ENCODE measurements at places on chromosomes 3 and 15.

GRCh38 chr3:68819361-68819760 lies 113.0 kb downstream of the TAFA4 start:
- no peak for DNase-seq

DNA sequence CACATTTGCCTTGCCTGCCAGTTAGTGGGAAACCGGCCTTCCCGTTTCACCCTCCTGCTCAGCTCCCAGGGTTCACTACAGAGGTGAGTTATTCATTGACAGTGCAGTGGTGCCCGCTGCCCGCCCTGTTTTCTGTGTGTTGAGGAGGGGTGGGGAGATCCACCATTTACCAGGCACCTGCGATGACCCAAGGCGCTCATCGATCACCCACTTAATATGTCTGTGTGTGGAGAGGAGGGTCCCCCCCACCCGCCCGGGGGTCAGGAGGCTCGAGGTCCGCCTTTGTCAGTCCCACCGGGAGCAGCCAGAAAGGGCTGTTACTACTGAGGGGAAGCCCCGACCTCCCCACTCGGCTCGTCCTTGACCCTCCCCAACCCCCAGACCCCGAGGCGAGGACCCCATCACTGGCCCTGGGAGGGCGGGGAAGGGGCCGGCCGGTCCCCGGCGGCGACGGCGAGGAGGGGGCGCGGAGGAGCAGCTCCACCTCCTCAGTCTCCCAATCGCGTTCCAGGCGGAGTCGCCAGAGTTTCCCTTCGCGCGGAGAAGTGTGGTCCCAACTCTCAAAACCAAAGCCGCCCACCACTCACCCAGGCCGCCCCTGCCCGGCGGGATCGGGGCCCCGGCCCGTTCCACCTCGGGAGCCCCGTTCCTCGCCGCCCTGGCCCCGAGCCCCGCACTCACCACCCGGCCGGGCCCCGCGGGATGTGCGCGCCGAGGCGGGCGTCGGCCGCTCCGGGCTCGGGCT lies 1.1 kb downstream of the PLXNB1 start:
- DNase-seq: peak; percentile 62

- DNase-seq: no peak
Observed at GRCh38 chr15:58492661-58493397, 61.0 kb downstream of the LIPC start.

DNA sequence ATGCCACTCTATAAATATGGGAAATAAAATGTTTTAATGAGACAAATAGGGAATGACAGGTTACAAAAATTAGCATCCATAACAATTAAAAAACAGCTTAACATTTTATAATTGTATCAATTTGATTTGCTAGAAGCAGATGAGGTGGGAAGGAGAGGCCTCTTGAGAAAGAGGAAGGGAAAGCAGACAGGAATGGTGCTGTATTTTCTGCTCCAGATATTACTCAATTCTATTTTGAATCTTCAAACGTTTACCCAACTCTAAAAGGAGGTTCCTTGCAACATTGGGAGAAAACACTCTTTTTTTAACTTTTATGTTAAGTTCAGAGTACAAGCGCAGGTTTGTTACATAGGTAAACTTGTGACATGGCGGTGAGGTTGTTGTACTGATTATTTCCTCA lies 44.9 kb upstream of the ALDH1A3 start:
- no peak for DNase-seq

GRCh38 chr15:65204931-65205660 lies 6.2 kb downstream of the CILP start:
- DNase-seq: no peak

DNA sequence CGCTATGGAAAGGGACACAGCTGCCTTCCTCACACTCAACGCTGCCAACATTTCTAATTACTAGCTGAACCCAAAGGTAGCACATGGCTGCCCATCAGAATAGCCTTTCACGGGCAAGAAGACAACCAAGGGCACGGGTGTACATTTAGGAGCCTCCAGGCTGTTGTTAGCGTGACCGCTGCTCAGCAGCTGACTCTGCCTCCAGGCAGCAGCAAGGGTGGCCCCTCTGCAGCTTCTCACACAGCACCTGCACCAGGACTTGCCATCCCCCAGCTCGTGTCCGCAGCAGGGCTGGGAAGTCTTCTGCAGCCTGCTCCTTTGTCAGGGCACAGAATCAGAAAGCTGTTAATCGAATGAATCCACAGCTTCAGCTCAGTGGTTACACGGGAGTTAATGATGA lies 146.8 kb downstream of the ADAMTS17 start:
- no peak for DNase-seq

- DNase-seq: peak; percentile 6
Observed at GRCh38 chr15:31487811-31488436, 161.3 kb downstream of the KLF13 start.

- no peak for DNase-seq
Observed at GRCh38 chr3:2354702-2355101, 256.0 kb downstream of the CNTN4 start.

- no peak for DNase-seq
Observed at GRCh38 chr3:133882986-133883586, 12.6 kb downstream of the RAB6B start.

GRCh38 chr3:178754852-178755510 lies 218.7 kb downstream of the KCNMB2 start:
- DNase-seq: no peak

- DNase-seq: no peak
Observed at GRCh38 chr15:100998630-100999029, 79.5 kb downstream of the LRRK1 start.

GRCh38 chr3:33439546-33440327 lies 468 bp downstream of the UBP1 start:
- DNase-seq: peak; percentile 51

GRCh38 chr15:71730277-71731144 lies 79.8 kb upstream of the NR2E3 start:
- DNase-seq: no peak

- DNase-seq: no peak
Observed at GRCh38 chr3:45367453-45367871, 20.9 kb upstream of the LARS2 start.

GRCh38 chr3:172586436-172586835 lies 63.2 kb upstream of the TNFSF10 start:
- DNase-seq: no peak

GRCh38 chr15:98286831-98287230 lies 326.3 kb downstream of the ARRDC4 start:
- DNase-seq: no peak

DNA sequence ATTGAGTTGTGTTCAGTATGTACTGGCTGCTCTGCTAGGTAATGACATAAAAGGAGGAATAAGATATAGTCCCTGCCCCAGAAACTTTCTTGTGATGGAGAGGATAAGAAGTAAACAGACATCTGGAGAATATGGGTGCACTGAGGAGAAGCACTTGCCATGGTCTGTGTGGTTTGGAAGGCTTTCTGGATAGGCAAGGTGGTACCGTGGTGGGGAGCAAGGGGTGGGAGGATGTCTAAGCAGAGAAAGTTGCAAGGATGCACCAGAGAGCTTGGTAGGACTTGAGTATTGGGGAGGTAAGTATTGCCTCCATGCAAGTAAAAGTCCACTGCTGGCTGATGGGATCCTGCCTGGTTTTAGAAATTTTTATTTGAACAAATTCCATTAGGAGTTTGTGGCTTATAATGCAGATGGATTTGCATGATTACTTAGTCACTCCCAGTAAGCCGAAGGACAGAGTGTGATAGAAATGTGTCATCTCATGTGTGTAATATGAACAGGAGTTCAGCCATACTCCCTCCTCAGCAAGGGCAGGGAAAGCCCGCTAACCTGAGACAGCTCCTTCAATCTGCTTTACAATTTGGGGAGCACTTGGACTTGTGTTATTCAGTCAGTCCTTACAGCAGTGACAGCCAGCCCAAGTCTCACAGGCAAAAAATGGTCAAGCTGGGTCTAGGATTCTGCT lies 53.6 kb downstream of the CLSTN2 start:
- DNase-seq: no peak

DNA sequence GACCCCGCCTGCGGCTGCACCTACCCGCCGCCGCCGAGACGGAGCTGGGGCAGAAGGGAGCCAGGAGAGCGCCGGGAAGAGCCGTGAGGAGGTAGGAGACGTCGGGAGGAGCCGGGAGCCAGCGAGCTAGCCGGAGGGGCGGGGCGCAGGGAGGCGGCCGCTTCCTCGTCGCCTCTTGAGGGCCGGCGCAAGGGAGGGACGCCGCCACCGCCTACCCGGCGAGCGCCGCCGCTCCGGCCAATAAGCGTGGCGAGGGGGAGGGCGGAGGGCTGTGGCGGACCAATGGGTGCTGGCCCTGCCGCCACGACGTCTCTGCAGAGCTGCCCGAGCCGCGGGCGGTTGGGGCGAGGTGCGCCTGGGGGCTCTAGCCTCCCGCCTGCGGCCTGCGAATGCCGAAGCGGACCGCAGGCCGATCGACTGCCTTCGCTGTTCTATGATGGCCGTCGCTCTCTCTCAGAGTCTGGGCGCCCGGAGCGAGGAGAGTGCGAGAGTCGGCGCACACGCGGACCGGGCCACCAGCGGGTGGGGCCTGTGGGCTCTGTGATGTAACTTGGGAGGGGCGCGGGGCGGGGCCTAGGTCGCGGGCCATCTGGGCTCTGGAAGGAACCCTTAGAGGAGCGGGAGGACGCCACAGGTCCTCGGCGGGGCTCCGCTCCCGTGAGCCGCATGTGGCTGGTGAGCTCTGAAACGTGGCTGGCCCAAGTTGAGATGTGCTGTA lies 72.7 kb upstream of the MAP4 start:
- DNase-seq: peak; percentile 92

DNA sequence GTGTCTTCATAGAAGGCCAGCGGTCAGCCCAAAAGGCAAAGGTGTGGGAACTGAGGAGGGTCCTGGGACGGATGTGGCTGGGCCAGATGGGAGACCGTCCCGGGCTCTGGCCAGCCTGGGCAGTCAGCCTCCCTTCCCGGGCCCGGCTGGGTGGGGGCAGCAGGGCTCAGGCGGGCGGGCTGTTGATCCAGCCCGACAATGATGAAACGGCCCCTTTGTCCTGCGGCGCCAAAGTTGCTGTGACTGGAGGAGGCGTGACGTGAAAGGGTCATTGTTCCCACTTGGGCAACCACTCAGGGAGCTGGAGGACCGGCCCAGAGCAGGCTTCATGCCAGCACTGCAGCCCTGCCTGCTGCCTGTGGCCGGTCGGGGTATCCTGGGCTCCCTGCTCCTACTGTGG lies 16.5 kb downstream of the DUSP7 start:
- DNase-seq: peak; percentile 30

- DNase-seq: no peak
Observed at GRCh38 chr3:149199474-149199873, 22.2 kb downstream of the CP start.

DNA sequence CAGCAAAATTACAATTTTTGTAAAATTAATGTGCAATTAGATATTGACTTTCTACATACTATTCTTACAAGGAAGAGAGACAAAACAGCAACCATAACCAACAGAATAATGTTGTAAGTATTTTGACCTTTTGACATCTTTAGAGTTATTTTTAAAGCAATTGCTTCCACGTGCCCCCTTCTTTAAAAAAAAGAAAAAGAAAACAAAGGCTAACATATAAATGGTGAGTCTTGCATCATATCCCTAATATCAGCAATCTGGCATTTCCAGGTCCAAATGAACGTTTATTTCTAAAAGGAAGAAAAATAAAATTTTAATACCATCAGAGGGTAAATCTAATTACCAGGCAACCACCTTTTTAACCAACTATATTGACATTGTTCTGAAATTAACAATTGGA lies 19.3 kb upstream of the STRIT1 start:
- DNase-seq: no peak

DNA sequence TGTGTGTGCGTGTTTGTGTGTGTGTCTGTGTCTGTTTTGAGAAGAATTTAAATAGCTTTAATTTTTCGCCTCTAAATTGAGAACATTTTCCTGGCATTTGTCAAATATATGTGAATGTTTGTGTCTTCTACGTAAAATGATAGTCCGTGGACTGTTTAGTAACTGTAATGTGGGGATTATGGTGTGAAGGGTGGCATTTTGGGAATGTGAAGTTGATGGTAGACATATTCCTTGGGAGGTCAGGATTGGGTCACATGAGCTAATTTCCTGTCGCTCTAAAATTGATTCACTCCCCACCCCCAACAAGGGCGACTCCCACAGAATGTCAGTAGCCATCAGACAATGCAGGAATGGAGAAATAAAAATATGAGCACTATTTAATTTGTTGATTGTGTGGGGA lies 107.3 kb downstream of the ITPR1 start:
- no peak for DNase-seq

DNA sequence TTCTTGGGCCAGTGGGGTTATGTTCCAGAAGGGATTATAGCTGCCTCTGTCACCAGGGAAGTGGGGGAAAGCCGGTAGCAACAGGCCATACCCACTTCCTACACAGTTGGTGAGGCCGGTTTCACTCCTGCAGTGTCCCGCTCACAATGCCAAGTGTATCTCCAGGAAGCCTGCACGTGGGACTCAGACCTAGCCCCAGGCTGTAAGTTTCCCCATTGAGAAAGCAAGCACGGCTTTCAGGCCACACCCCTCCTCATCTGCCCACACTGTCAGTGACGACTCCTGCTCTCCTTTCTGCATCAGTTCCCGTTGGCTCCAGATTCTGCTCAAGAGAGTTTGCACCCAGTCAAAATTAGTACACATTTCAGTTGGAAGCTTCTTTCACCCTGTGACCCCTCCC lies 51.6 kb upstream of the CPOX start:
- no peak for DNase-seq

GRCh38 chr3:31878231-31878838 lies 102.7 kb downstream of the OSBPL10 start:
- DNase-seq: no peak

DNA sequence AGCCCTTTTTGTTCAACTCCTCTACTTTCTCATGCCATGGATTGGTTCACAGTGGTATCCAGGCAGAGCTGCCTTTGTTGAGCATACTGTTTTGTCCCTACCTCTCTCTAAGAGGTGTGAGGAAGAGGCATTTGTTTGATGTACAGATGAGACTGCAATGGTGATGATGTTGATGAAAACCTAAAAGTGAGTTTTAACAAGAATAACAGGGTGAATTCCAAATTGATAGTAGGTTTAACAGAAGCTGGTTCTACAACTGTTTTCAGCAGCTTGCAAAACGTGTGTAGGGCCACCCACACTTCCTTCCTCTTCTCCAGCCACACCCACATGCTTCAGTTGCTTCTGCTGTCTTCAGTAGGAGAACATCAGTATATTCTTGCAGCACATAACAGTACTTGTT lies 10.2 kb downstream of the SNRK start:
- no peak for DNase-seq

All from progenitor cell of endocrine pancreas (in vitro differentiated cells).